ENCODE measurements at places on chromosomes 7 and 10.

DNA sequence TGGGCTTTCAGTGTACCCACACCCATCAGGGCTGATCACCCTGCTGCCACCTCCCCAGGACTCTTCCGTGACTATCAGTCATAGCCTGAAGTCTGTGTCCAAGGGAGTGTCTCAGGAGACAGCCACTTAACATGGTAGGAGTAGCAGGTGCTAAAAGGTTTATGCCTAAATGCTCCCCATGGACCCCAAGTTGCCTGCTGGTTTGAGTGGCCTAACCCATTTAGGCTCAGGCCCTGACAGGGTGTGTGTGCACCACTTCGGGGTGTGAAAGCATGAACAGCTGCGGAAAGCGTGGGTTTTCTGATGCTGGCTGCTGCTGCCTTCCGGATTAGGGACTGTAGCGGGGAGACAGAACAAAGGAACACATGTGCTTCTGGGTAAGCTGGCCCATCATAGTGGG lies 93.2 kb upstream of the SAMD8 start:
- DNase-seq = no peak

- DNase-seq = no peak
Observed at GRCh38 chr10:48305905-48306264, 592 bp upstream of the MAPK8 start.

GRCh38 chr7:14375998-14376397 lies 386.5 kb upstream of the ETV1 start:
- no peak for DNase-seq

- DNase-seq = no peak
Observed at GRCh38 chr7:78197447-78197846, 398.9 kb downstream of the PHTF2 start.

GRCh38 chr7:123979876-123980275 lies 53.0 kb downstream of the TMEM229A start:
- no peak for DNase-seq

- DNase-seq = no peak
Observed at GRCh38 chr10:13527864-13528122, 1.0 kb downstream of the BEND7 start.

DNA sequence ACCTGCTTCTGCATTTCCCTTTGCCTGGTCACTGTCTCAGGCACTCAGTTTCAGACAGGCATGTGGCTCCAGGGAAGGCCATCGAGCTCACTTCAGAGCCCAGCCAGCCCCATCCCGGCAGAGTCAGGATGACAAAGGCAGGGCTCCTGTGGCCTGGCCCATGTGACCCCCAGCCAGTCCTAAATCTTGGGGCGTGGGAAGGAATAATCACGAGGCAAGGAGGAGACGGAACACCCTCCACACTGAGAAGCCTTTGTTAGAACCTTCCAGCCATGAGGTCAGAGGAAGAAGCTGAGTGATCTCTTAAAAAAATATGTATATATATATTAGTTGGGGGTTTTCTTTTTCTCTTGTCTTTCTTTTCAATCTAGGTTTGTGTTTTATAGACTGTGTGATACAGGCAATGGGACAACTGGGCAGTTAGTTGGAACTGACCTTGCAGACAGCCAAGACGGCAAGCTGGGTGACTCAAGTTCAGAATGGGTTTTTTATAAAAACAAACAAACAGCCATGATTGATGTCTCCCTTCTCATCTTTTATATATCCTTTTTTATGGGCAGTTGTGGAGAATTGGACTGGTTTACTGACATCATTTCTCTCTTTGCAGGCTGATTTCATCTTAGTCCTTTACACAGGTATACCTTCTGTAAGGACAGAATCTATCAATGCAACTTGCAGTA lies 60.8 kb downstream of the CHN2 start:
- DNase-seq = no peak

GRCh38 chr10:75492173-75492925 lies 60.9 kb downstream of the LRMDA start:
- no peak for DNase-seq

GRCh38 chr10:110260746-110261477 lies 43.8 kb downstream of the SMNDC1 start:
- no peak for DNase-seq

DNA sequence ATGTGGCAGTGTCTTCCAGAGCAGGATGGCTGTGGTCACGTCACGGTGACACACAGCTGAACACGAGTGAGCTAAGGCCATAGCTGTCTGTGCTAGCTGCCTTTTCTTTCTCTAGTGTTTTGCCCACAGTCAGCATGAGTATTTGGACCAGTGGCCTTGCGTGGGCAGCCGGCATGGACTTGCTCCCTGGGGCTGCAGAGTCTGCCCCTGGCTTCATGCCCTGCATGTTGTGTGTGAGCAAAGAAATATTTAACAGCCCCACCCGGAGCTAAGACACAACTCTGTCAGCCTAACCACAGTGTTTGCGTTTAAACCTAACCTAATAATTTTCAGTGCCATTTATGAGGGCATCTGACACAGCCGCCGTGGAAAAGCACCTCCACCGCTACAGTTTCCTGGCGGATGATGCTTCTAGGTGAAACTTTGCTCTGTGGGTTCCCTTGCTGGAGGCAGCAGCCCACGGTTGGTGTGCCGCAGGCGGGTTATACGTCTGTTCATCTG lies 14.6 kb downstream of the CHST12 start:
- DNase-seq = no peak

DNA sequence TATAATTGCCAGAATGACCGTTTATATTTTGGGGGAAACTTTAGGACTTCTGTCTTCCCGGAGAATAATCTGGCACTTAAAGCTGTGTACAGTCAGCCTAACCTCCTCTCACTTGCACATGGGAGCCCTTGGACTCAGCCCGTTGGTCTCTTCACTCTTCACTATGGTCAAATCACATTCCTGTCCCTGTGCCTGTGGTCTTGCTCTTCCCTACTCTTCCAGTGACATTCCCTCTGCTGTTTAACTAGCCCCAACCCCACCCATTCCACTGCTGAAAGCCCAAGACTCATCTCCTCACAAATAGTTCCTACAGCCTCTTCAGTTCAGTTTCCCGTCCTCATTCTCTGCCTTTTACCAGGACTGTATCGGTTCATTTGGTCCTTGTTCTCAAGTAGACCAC lies 135.0 kb downstream of the DYNC1I1 start:
- no peak for DNase-seq

DNA sequence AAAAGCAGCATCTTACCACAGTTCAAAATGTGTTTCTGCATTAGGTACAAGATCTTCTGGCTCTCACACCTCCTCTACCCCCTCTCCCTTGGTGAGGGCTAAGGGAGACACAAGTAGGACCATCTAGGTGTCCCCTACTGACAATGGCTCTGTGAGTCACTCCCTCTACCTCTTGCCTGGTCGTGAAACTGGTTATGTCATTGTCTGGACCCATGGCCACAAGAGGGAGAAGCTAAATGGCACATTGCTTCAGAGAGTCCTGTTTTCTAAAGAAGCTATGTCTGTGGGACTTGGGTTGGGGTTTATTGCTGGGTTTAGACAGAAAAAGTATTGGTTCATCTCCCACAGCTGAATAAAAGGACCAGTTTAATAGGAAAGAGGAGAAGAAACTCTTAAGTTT lies 4.0 kb upstream of the PLXNA4 start:
- no peak for DNase-seq

DNA sequence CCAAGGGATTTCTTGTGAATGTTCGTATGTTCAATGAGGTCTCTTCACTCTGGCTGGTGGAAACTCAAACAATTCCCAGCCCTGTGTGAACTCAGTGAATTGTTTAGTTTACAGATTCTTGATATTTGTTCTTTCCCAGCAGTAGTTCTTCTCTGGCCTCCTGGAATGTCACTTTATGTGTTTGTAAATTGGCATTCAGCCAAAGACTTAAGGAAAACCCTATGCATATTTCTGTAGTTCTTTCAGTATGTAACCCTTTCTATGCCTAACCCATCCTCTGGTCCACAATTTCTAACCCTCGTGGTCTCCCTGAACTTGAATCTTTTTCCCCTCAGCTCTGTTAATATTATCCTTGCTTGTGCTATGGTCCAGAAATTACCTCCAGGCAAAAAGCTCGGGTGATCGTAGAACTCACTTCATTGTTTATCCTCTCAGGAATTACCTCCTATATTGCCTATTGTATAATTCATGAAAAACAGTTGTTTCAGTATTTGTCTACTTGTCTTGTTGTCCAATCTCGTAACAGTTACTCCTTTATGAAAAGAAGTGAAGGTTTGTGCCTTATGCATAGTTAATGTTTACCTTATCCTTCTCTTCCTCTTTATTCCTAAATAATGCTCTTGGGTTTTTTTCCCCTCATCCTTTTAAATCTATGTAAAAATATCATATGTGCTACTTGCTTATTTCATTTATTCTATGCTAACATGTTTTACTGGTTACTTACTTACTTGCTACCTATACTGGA lies 23.7 kb upstream of the AGR3 start:
- DNase-seq = no peak

DNA sequence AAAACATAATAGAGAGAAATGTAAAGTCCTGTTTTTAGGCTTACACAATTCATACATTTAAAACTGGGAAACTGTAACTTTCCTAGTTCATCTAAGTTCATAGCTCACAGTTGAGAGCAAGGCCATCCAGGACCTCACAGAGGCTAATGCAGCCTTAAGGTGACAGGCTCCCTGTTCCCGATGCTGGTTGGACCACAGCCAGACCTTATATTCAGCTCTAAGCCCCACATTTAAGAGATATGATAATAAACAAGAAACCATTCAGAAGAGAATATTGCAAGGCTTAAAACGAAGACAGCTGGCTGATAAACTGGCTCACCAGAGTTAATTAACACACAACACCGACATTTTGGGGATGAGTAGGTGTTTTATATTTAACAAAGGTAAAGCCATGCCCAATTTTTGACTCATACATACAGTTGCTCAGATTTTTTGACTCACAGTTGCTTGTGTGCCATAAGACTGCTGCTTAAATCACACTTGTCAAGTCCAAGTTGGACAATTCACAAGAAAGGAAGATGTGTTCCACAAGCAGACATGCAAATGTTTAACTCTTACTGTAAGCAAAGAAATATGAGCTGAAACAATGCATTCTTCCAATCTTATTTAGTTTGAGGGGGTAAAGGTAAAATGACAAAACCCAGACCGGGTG lies 41.1 kb upstream of the TMEM213 start:
- no peak for DNase-seq

- no peak for DNase-seq
Observed at GRCh38 chr10:72375585-72375984, 20.9 kb upstream of the DNAJB12 start.

- no peak for DNase-seq
Observed at GRCh38 chr10:5297466-5297865, 67.3 kb upstream of the UCN3 start.

DNA sequence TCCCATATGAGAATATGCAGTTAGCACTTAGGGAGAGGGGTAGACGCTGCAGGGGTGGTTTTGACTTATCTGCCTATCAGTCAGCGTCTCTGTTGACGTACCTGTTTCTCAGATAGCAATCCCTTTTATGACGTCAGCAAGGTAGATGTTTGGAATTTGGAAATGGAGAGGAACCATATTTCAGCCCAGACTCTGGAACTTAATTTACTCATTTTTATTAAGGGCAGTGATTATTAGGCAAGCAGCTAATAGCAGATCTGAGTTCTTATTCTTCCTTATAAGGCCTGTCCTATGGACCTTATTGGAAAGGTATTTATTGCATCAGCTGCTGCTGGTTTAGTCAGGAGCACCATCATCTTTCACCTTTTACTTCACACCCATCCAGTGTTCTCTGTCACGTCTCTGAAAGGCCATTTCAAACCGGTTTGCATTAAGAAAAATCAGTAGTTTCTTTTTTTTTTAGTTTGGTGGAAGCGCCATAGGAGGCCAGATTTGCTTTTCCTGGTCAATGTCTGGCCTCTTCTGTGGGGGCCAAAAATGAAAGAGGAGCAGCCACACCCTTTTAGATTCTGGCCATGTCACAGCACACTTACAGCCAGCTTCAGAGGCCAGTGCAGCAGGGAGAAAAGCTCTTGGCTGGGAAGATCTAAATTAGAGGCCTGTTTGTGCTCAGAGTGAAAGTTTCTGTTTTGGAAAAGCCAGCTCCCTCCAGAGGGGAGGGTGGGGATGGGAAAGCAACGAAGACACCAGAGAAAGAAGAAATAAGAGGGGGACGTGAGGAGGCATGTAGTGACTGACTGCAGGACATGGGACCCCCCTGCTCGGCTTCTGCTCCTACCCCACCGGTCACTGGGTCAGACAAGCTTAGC lies 146.3 kb downstream of the TCF7L2 start:
- DNase-seq = no peak

DNA sequence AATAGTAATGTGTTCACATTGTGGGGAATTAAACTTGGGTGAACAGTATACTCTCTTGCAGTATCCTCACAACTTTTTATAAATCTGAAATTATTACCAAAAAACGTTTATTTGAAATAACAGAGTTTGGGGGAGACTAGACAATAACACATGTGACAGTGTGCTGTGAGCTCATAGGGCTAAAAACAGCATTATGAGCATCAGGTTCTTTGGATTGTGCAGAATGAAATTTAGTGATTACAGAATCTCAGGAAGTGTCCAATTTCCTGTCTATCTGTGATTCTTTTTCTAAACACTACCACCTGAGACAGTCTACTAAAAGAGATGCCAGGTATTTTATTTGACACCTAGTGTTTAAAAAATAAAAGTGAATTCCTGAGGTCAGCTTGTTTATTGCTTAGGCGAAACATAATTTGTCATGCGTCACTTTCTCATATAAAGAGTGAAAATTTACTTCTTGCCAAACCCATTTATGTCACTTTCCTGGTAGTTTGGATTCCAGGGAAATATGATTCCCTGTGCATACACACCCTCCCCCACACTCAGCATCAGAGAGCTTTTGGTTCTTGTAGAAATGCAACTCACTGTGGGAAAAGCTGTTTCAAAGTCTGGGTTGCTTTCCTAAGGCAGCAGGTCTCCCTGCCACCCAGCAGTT lies 71.2 kb downstream of the AOAH start:
- no peak for DNase-seq

GRCh38 chr7:103715376-103716120 lies 269.5 kb upstream of the SLC26A5 start:
- DNase-seq = no peak

- DNase-seq = no peak
Observed at GRCh38 chr7:30323006-30323355, 38.6 kb downstream of the ZNRF2 start.

DNA sequence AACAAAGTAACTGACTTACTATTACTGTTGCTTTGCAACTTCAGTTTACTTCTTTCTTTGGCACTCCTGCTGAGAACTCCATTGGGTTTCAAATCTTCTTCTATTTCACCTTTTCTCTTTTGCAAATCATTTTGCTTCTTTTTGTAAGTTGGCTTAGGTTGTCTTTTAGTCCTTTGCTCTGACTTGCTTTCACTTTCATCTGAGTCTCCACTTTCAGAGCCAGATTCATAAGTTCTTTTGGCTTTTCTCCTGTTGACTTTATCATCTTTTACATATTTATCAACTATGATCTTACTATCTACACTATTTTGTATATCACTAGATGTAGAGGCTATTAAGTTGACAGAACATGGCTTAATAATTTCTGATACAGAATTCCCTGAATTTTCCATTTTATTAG lies 73.4 kb downstream of the NRBF2 start:
- no peak for DNase-seq

- no peak for DNase-seq
Observed at GRCh38 chr7:122310119-122311021, 5.8 kb upstream of the FEZF1 start.

- no peak for DNase-seq
Observed at GRCh38 chr7:20503278-20503950, 112.1 kb upstream of the ABCB5 start.

GRCh38 chr7:10998996-10999757 lies 25.5 kb downstream of the PHF14 start:
- no peak for DNase-seq
